ENCODE measurements at places on chromosomes 6 and 20.

DNA sequence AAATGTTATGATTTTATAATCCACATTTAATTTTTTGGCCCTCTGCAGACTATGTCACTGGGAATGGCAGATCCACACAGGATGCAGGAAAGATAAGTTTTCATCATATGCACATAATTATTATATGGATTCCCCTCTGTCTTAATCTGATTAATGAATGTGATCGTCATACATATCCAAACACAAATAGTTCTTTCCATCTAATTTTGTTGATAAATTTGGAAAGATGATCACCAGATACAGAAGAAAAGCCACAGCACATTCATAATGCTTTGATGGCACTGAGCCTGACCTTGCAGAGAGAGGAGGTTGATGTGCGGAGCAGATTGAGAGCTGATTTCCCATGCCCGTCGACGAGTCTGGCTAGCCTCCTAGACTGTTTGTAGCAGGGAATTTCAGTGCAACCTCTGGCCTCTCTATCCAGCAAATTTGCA, 471.5 kb downstream of the EPM2A start:
- H3K27me3 ChIP-seq: peaks cover 16% of the 10 kb centered on the region
- H3K27ac ChIP-seq: no peak overlapping the region
- H3K36me3 ChIP-seq: no peaks in the 10 kb centered on the region
- no peaks in the 10 kb centered on the region for H3K4me1 ChIP-seq

DNA sequence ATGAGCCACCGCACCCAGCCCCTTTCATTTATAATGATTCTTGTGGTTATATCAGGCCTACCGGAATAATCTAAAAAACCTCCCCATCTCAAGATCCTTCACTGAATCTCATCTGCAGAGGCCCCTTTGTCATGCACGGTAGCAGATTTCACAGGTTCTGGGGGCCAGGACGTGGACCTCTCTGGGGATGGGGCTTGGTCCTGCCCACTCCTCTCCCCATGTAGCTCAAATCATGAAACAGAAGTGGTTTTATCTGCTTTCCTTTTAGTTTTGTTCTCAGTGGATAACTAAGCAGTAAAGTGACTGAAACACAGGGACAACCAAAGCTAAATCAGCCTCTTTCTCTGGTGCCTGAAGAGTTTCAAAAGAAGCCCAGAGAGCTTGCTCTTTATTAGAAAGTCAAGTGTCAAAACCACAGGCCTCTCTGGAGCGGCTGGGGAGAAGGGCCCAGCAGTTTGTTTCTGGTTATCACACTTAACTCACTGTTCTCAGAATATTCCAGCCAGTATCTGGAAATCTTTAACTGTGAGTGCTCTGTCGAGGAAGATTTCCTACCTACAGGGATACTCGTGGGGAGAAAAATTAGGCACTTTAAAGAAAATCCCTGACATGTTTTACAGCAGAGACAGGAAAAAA, 60.6 kb upstream of the FAM184A start:
- no peak for DNase-seq
- no peak overlapping the region for H3K27ac ChIP-seq
- H3K36me3 ChIP-seq: no peaks in the 10 kb centered on the region

DNA sequence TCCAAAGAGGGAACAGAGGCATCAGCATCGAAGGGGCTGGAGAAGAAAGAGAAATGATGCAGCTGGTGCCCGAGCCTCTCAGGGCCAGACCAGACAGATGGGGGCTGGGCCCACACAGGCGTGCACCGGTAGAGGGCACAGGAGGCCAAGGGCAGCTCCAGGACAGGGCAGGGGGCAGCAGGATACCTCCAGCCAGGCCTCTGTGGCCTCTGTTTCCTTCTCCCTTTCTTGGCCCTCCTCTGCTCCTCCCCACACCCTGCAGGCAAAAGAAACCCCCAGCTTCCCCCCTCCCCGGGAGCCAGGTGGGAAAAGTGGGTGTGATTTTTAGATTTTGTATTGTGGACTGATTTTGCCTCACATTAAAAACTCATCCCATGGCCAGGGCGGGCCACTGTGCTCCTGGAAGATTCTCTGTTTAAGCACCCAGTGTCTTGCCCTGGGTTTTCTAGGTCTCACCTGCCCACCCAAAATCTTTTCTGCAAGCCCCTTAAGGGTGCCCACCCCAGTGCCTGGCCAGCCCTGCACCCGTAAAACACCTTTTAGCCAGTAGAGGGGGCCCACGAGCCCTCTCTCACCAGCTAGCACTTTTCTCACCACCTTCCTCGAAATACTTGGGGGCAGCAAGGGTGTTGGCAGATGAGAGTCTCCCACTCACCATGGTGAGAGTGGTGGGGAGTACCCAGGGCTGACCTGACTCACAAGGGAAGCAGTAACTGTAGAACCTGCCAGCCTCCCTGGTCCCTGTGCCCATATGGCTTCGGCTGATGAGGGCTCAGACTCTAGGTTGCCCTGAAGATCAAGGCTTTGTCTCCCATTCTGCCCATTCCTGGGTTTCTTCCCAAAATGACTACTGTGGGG, 35.7 kb upstream of the ID1 start:
- H3K4me3 ChIP-seq: no peak overlapping the region
- no peaks in the 10 kb centered on the region for H3K27me3 ChIP-seq
- H3K36me3 ChIP-seq: peaks cover under 1% of the 10 kb centered on the region

GRCh38 chr6:159989492-159990480, 20.9 kb downstream of the IGF2R start:
- H3K4me1 ChIP-seq: peaks cover 35% of the 10 kb centered on the region
- 0 out of 2 replicates have a peak overlapping the region, but pooled peaks have one; percentile 0 for H3K4me3 ChIP-seq
- no peaks in the 10 kb centered on the region for H3K27me3 ChIP-seq
- peak; percentile 70 for DNase-seq
- H3K27ac ChIP-seq: peak overlapping the region; percentile 45

DNA sequence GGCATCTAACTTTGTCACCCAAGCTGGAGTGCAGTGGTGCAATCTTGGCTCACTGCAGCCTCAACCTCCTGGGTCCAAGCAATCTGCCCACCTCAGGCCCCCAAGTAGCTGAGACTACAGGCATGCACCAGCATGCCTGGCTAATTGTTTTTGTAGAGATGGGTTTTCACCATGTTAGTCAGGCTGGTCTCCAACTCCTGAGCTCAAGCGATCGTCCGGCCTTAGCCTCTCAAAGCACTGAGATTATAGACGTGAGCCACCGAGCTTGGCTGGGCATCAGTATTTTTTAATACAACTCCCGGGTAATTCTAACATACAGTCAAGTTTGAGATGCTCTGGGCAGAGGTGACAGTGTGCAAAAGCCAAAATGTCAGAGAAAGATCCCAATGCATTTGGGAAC, 73.5 kb downstream of the NFATC2 start:
- no peaks in the 10 kb centered on the region for H3K27me3 ChIP-seq
- H3K36me3 ChIP-seq: no peaks in the 10 kb centered on the region
- H3K27ac ChIP-seq: no peak overlapping the region
- no peak for DNase-seq
